ENCODE measurements at places on chromosomes 5 and 9. TPM values are rescaled to one million over a fixed set of nuclear protein-coding genes. Genes with fewer than 3 reads are reported as not detected.

- no peaks in the 10 kb centered on the region for H3K36me3 ChIP-seq
- peaks cover 4% of the 10 kb centered on the region for H3K4me1 ChIP-seq
- DNase-seq: no peak
- H3K27ac ChIP-seq: no peak overlapping the region
Observed at GRCh38 chr5:91319667-91320066, 63.5 kb downstream of the ARRDC3 start.

DNA sequence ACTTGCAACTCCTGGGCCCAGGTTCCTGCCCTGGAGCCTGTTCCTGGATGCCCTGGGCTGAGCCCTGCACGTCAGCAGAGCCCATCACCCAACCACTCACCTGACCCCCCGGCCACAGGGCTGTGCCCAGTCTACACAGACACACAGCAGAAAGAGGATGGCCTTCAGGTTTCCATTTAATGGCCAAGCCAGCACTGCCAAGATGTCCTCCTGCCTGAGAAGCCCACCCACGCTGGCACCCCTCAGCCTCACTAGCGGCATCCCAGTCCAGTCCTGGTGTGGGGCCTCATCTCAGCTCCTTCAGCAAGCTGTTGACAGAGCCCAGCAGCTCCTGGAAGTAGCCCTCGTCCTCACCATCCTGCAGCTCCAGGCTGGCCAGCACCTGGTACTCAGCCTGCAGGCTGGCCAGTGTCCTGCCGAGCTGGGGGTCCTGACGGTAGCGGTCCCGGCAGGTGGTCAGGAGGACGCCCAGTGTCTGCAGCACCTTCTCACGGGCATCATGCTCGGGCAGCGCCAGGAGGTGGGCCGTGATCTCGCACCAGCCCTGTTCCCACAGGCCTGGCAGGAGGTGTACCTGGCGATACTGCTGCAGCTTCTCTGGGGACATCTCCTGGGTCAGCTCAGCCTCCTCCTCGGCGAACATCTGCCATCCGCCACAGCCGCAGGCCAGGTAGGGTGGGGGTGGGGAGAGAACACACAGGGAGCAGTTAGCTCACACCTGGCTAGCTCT lies 71.9 kb upstream of the LRRTM2 start:
- no peak for DNase-seq
- no peaks in the 10 kb centered on the region for H3K4me1 ChIP-seq
- no peak overlapping the region for H3K27ac ChIP-seq
- no peak overlapping the region for H3K4me3 ChIP-seq

DNA sequence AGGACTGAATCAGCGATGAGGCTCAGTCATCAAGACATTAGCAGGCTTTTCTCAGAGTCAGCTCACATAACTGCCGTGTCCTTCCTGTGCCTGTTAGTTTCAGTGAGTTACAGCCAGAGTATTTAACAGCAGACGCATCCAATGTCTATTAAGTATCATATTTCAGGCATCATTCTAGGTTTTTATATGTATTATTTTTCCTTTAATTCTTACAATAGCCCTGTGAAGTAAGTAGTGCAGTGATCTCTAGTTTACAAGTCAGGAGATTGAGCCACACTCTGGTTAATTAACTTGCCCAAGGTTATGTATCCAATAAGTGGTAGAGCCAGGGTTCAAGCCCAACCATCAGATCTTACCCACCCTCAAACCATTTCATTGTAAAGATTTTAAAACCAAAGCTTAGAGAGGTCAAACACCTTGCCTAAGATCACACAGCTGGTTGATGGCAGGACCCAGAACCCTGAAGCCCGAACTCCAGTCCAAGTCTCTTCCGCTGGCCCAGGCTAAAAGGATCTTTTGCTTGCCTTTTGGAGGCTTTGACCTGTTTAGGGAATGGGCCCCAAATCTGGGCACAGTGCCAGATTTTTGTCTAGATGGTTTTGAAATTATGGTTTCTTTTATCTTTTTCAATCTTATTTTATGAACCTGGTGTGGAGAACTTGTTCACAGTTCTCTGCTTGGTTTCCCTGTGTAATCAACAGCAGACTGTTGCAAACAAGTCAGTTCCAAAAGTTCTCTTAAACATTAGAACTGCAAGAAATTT lies 261.2 kb upstream of the CLINT1 start:
- DNase-seq: no peak
- H3K4me3 ChIP-seq: no peak overlapping the region
- H3K27ac ChIP-seq: no peak overlapping the region
- H3K4me1 ChIP-seq: no peaks in the 10 kb centered on the region
- H3K27me3 ChIP-seq: no peaks in the 10 kb centered on the region

Gene RNF224
- not detected for polyA plus RNA-seq

GRCh38 chr5:145449794-145450193 lies 385.3 kb downstream of the PRELID2 start:
- DNase-seq: no peak
- H3K4me3 ChIP-seq: no peak overlapping the region

Gene CRHBP
- polyA plus RNA-seq: not detected

DNA sequence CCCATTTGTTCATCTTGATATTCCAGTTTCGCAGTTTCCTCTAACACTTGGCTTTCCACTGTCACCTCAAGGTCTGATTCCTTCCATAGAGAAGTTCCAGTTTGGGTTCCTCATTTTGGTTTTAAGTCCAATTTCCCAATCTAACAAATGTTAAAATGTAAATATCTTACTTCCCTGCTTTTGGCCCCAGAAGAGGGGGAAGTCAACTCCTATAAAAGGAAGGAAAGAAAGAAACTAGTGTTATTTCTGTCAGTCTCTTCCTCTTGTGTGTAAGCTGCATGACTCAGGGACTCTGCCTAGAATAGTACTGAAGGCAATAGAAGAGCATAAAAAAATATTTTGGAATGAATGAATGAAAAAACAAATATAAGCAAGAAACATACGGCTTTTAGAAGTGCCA lies 127.5 kb upstream of the CCNG1 start:
- no peak for DNase-seq
- H3K27me3 ChIP-seq: no peaks in the 10 kb centered on the region
- H3K36me3 ChIP-seq: no peaks in the 10 kb centered on the region

Gene TMC1
- not detected for polyA plus RNA-seq

DNA sequence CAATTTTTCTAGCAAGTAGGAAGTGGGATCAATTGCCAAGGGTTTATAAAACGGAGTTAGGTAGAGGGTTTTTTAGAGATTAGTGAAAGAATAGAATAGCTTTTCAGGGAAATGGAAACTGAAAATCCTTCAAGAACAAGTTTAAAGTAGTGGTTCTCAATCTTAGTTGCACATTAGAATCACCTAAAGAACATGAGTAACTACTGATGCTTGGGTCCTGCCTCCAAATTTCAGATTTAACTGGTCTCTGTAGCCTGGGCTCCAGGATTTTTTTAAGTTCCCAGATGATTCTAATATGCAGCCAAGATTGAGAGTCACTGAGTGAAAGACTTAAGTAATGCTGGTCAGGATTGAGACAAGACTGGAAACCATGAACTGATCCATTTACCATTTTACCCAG lies 20.5 kb downstream of the ELOVL7 start:
- no peaks in the 10 kb centered on the region for H3K4me1 ChIP-seq
- H3K27me3 ChIP-seq: no peaks in the 10 kb centered on the region
- no peak overlapping the region for H3K4me3 ChIP-seq
- no peak overlapping the region for H3K27ac ChIP-seq
- DNase-seq: no peak

DNA sequence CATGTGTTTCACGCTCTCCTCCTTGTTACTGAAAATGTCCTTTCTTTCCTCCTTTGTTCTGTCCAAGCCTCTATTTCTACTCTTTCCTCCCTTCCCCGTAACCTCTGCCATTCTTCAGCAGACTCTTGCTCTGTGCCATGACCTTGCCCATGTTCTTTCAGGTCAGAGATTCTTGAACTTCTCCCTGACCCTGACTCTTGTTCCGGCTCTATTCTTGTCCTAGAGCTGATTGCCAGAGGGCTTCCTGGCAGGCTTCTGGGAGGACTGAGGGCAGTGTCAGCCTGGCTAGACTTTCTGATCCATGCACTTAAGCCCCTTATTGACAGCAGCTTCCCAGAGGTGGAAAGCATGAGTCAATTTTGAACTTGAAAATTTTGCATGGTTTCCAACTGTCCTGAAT lies 174.2 kb downstream of the TMEM161B start:
- H3K27ac ChIP-seq: no peak overlapping the region
- no peaks in the 10 kb centered on the region for H3K4me1 ChIP-seq
- no peak for DNase-seq

Gene GHR
- polyA plus RNA-seq: not detected

DNA sequence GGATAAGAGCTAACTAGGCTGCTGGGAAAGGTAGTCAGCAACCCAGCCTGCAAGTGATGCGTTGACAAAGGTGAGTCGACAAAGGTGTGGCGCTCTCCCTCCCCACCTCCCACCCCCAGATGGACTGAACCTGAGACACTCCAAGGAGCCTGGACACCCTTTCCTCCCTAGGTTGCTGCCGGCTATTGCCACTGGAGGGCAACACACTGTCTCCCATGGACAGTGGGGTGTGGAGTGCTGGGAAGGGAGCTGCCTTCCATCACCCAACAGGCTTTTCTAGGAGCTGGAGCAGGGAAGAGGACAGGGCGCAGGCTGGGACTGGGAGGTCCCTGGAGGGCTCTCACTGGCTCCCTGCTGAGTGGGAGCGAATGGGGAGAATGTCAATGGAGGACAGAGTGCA lies 75.4 kb upstream of the ARAP3 start:
- no peaks in the 10 kb centered on the region for H3K36me3 ChIP-seq
- peaks cover 15% of the 10 kb centered on the region for H3K27me3 ChIP-seq
- H3K27ac ChIP-seq: no peak overlapping the region
- H3K4me1 ChIP-seq: no peaks in the 10 kb centered on the region
- H3K4me3 ChIP-seq: no peak overlapping the region

GRCh38 chr5:141135030-141135717 lies at the start of gene PCDHB5:
TSS of gene PCDHB5 (plus strand) at chr5:141135206. CDS start at chr5:141135435, 229 bp downstream.
- H3K27ac ChIP-seq: no peak within 1 kb of the TSS
- H3K36me3 ChIP-seq: no peaks in the 10 kb centered on the region
- no peak within 1 kb of the TSS for H3K4me3 ChIP-seq
- no peaks in the 10 kb centered on the region for H3K4me1 ChIP-seq
- H3K27me3 ChIP-seq: no peaks in the 10 kb centered on the region

Gene SARDH
- polyA plus RNA-seq: 2.5 TPM

- no peaks in the 10 kb centered on the region for H3K27me3 ChIP-seq
- H3K36me3 ChIP-seq: no peaks in the 10 kb centered on the region
- H3K4me3 ChIP-seq: no peak overlapping the region
- H3K4me1 ChIP-seq: no peaks in the 10 kb centered on the region
- DNase-seq: no peak
Observed at GRCh38 chr5:92460505-92460904, 1077.4 kb upstream of the ARRDC3 start.

Gene YIPF5
- 70.8 TPM for polyA plus RNA-seq

Gene EGFLAM
- not detected for polyA plus RNA-seq

Gene IRX2
- polyA plus RNA-seq: not detected

DNA sequence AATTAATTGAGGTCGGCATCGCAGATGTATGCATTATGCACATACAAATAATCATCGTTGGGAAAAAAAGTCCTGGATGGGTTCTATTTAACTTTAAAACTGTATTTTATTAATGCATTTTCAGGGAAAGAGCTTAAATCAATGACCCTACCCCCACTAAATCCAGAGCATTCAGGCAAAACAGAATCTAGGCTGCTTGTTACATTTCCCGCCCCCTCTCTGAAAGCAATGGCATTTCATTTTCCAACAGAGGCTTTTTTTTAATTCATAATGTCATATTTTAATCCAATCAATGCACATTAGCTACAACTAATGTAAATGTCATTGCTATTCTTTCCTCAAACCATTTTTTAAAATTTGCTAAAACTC lies 117.4 kb upstream of the GRIA1 start:
- DNase-seq: no peak
- H3K36me3 ChIP-seq: no peaks in the 10 kb centered on the region
- no peak overlapping the region for H3K27ac ChIP-seq
- H3K27me3 ChIP-seq: no peaks in the 10 kb centered on the region

Gene CCDC180
- polyA plus RNA-seq: not detected

Gene TCF7
- polyA plus RNA-seq: 474 TPM

Gene SLC36A3
- polyA plus RNA-seq: not detected

Gene ZNF879
- 4.4 TPM for polyA plus RNA-seq

DNA sequence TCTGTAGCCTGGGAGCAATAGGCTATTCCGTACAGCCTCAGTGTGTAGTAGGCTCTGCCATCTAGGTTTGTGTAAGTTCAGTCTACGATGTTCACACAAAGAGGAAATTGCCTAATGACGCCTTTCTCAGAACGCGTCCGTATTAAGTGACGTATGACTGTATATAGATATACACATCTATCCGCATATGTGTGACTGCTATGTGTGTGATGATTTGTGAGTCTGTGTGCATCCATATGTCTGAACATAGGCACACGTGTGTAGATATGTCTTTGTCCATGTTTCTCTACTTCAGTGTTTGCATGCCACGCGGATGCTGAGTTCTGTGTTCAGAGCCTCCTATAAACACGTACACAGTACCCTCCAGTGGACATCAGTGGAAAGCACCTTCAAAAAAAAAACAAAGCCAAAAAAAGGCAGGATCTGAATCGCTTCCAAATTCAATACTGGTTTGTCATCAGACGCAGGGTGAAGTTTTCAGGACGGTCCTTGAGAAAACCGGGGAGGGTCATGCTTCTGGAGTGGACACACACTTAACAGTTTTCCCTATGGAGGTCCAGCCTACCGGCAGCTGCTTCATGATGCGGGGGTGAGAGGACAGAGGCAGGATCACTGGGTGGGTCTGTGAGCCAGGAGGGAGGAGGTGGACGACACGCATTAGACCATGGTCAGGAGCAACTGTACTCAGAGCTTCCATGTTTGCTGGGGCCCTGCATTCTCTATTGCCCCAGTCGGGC lies 29.5 kb upstream of the ALDH1B1 start:
- H3K27me3 ChIP-seq: no peaks in the 10 kb centered on the region
- peak; percentile 15 for DNase-seq
- H3K4me3 ChIP-seq: no peak overlapping the region
- no peak overlapping the region for H3K27ac ChIP-seq
- no peaks in the 10 kb centered on the region for H3K36me3 ChIP-seq

Gene NINJ1
- 75.7 TPM for polyA plus RNA-seq

Gene IFNB1
- polyA plus RNA-seq: 0.40 TPM

DNA sequence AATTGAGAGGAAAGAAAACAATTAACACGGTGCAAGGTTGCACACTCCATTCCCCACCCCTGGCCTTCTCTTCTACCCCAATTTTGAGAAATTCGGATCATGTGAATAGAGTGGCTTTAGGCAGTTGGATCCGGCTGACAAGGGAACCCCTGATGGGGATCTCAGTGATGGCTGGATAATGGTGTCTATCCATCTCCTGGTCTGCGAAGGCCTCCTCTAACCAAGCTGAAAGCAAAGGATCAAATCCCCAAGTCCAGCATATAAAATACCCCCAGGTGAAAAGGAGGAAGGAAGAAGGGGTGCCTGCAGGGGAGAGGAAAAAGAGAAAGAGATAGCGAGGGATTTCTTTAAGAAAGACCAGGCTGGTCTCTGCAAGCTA lies 16.0 kb downstream of the NR2F1 start:
- DNase-seq: no peak
- peaks cover 96% of the 10 kb centered on the region for H3K27me3 ChIP-seq
- no peak overlapping the region for H3K27ac ChIP-seq
- H3K4me3 ChIP-seq: no peak overlapping the region
- H3K4me1 ChIP-seq: peaks cover 9% of the 10 kb centered on the region
- H3K36me3 ChIP-seq: no peaks in the 10 kb centered on the region
